ENCODE measurements at places on chromosomes 16 and 17.

- no peak for DNase-seq
Measured at GRCh38 chr17:74464730-74465377, 1.6 kb upstream of the CD300A start.

- DNase-seq = peak; percentile 58
Measured at GRCh38 chr16:50210266-50211038, 55.9 kb upstream of the ADCY7 start.

GRCh38 chr16:74677868-74678267 lies 11.2 kb upstream of the RFWD3 start:
- DNase-seq = no peak

DNA sequence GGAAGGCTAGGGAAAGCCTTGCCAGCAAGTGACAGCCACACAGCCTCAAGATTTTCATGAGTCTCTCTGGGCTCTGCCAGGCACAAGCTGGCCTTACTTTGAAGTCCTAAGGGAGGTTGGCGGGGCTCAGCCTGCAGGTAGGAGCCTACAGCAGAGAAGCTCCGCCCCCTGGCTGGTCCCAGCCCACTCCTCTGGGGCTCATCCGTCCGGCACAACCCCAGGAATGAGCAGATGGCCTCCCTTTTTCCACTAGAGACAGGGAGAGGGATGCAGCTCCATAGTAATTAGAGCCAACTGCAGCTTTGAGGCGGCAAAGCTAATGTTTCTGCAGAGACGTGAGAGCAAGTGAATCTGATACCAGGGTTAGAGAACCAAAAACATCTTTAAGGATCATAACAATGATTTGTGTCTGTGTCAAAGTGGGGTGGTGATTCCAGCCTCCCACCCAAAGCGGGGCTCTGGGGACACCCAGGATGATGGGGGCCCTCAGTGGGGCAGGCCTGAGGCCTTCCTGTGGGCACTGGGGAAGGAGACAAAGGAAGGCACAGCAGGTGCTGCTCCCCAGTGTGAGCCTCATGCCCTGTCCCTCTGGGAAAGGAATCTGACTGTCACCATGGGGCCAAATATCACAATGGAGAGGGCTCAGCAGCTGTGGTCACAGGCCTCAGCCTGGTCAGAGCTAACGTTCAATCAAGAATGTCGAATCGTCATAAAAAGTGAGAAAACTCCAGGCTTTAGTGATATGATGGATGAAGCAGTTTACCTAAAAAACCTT lies 61.5 kb downstream of the RBFOX3 start:
- no peak for DNase-seq

- no peak for DNase-seq
Measured at GRCh38 chr16:57256601-57257395, 11.7 kb downstream of the ARL2BP start.

DNA sequence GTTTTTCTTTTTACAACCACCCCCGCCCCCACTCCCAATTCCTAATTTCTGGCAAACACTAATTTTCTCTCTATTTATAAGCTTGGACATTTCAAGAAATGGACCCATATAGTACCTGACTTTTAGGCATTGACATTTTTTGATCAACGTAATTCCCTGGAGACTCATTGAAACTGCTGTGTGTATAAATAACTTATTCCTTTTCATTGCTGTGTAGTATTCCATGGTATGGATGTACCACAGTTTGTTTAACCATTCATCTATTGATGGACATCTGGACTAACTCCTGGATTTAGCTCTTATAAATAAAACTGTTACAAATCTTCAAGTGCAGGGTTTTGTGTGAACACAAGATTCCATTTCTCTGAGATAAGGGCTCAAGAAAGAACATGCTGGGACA lies 47.1 kb upstream of the RBFOX1 start:
- no peak for DNase-seq

GRCh38 chr16:50425648-50426047 lies 56.9 kb upstream of the BRD7 start:
- no peak for DNase-seq

DNA sequence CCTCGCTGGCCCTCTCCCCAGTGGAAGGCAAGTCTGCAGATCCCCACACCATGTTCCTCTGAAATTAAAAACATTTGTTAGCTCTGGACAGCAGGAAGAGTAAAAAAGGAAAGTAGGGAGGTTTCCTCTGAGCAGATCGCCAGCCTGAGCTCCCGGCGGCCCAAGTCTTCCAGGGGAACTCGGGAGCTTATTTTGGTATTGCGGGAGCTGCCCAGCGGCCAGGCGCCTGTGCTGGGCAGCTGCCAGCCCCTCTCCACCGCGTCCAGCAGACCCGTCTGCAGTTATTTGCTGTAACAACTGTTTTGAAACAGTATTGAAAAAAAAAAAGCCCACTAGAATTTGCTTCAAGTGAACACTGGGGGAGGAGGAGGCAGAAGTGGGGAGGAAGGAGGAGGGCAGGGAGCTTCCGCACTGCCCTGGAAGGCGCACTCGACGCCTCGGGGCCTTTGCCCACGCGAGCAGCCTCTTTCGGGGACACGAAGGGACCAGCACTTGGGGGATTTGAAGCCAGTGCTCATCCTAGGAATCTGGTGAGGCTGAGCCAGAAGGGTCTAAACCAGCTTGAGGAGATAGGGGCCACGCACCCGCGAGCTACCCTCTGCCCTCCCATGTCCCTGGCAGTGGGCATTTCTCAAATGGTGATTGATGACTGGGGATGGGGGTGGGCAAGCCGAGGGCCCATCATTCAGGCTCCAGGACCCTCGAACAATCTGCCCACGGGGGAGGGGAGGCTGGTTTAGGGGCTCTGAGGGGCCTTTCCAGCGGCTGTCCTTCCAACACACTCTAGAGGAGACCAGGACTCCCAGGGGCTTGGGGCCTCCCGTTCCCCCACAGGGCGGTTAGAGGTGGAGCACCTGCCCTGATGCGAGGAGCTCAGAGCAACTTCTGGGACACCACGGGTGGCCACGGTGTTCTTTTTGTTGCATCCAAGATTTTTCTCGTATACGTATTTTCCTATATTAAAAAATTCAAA lies 3.0 kb upstream of the BAHCC1 start:
- DNase-seq = no peak

GRCh38 chr17:3895354-3895753 lies 2.5 kb upstream of the CAMKK1 start:
- DNase-seq = no peak

DNA sequence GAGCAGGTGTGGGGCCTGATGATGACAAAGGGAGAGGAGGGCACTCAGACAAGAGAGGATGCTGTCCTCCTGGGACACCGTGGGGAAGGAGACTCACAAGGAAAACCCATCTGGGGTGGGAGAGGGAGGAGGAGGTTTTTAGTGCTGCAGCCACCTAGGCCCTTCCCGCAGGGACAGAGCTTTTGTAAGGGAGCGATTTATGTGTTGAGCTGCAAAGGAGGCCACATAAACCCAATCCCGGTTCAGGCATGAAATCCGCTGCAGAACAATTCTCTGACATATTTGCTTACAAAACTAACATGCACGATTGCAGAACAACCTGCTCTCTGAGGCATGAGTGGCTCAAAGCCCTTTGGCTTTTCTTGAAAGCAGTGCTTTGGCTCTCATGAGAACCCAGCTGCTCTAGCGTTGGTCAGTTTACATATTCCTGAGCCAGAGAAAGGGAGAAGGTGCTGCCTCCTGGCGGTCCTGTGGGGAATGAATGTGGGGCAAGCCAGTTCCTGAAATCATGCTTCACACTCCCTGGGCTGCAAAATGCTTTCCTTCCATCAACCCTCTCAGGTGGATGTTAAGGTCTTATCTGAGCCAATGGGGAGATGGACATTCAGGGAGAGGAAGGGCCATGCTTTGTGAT lies 122.4 kb upstream of the NLRP1 start:
- DNase-seq = peak; percentile 70

DNA sequence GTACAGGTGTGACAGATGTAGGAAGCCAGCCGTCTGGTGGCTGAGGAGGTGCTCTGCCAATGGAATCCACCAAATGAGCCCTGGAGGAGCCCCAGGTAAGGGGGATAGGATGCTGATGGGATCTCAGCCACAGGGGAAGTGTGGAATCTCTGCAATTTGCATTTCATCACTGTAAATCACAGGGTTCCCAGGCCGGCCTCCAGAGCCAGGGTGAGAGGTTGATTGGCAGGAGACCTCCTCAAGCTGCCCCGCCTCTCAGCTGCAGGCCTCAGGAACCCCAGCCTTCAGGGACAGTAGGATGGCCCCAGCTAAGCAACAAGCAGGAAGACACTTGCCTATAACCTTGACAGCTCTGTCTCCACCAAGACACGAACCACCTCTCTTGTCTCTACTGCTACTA lies 39.4 kb downstream of the RTN4RL1 start:
- DNase-seq = no peak

DNA sequence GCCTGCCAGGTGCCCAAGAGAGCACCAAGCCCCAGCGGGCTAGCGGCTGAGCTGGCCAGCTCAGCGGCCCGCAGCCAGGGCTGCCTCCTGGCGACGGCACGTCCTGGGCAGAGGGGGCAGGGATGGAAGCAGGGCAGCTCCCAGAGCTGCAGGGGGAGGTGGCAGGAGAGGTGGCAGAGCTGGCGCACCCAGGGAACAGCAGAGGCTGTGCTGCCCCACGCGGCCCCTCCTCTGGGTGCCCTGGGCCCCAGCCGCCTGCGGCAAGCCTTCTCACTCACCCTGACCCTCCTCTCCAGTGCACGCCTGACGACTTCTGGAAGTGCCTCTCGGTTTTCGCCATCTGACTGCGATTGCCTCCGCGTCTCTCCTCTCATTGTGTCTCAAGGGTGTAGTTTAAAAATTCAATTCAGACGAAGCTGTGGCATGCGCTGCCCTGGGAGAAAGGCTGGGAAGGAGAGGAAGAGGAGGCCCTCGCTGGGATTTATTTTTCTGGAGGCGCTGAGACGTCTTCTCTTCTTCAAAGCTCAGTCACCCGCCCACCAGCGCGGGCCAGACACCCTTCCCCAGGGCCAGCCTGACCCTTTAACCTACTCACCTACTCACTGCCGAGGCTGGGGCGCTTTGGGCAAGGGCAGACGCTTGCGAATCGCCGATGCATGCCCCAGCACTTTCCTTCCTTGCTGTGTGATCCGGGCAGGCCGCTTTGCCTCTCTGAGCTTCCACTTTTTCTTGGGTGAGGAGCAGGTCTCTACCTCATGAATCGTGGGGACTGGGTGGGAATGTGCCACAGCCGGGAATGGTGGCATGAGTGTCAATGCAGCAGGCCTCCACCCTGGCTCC lies 24.9 kb downstream of the GSE1 start:
- DNase-seq = no peak

DNA sequence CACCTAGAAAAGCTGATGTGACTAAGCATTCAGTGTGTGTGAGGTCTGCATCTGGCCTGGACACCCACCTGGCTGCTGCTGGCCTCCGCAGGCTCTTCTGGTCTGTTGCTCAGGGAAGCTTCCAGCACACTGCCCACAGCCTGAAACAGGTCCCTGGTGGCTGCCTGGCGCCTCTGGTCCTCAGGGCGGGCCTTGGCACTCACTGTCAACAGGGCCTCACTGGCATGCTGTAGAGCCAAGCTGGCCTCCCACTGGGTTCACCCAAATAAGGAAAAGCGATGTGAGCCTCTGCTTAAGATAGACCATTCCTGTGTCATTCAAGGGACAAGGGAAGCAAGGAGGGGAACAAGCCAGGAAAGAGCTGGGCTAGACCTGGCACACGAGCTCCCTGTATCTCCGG lies 70.6 kb upstream of the BCO1 start:
- no peak for DNase-seq

DNA sequence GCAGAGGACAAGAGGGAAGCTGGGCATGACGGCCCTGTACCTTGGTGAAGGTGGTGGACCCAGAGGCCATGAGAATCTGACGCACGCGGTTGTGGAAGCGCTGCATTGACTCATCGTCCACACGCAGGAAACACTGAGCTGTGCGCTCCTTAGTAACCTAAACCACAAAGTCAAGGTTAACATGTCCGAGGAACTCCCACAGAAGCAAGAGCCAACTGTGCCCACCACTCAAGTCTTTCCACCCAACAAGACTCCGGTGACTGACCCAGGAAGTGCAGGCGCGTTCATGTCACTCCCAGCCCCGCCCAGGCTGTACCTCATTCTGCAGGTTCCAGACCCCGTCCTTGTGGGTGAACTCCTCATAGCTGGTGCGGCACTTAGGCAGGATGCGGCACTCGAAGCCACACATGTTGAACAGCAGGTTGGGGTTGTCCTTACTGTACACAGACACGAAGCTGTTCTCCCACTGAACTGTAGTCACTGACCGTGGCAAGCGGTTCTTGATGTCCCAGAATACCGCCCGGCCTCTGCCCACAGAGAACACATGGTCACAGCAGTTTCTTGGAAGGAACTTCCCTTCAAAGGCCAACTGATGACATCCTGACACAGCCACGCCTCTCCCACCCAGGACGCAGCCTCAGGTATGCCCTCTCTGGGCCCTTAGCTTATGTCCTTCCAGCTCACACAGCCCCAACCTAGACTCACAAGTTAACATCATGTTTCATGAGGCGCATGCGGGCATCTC lies 11.5 kb downstream of the PRPF8 start:
- no peak for DNase-seq

DNA sequence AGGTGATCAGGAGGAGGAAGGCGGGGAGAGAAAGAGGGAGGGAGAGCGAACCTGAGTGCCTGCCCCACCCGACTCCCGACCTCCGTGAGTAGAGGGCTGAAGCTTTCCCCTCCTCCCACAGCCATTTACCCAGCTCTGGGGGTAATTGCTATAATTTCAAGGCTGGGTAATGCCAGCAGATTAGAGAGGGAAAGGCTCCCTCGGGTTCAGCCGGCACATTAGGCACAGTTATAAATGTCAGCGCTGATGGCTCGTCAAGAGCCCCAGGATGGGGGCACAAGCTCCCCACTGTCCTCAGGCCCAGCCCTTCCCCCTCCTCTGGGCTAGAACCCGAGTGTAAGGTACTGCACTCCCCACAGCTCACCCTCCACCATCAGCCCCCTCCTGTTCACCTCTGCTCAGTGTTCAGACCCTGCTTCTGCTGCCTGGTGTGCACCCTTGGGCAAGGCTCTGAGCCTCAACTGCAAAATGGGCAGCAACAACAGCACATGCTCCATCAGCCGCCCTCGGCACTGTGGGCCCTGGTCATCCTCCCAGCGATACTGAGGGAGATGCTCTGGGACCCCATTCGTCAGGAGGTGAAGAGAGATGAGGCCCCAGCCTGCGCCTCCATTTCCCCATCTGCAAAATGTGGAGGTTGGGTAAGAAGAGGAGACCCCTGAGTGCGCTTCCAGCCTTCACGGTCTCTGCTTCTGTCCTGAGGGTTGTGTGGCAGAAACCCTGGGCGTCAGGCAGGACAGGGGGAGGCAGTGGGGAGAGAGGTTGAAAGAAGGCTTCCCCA lies 77.2 kb downstream of the NT5M start:
- DNase-seq = no peak

- no peak for DNase-seq
Measured at GRCh38 chr16:1526608-1527555, 6.6 kb upstream of the TMEM204 start.

GRCh38 chr17:49337884-49338283 lies 24.2 kb downstream of the ZNF652 start:
- no peak for DNase-seq

GRCh38 chr16:68259007-68259825 lies 5.1 kb upstream of the SLC7A6 start:
- DNase-seq = no peak

DNA sequence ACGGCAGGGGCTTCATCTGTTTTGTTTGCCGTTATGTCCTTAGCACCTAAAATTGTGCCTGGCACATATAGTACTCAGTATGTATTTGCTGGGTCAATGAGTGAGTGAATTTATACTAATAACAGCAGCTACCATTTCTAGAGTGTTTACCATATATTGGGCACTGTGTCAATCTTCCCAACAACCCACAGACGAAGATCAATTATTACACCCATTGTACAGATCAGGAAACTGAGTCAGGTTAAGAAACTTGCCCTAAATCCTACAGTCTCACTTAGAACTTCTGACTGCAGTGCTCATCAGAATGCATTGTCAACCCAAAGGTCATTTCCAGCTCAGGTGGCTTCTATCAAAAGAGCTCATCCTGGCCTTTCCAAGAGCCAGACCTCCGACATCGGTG lies 44.5 kb upstream of the MEOX1 start:
- no peak for DNase-seq
